ENCODE measurements at places on chromosomes 11 and 22.

GRCh38 chr11:75014129-75014528 lies 25.4 kb downstream of the NEU3 start:
- no peak for DNase-seq

DNA sequence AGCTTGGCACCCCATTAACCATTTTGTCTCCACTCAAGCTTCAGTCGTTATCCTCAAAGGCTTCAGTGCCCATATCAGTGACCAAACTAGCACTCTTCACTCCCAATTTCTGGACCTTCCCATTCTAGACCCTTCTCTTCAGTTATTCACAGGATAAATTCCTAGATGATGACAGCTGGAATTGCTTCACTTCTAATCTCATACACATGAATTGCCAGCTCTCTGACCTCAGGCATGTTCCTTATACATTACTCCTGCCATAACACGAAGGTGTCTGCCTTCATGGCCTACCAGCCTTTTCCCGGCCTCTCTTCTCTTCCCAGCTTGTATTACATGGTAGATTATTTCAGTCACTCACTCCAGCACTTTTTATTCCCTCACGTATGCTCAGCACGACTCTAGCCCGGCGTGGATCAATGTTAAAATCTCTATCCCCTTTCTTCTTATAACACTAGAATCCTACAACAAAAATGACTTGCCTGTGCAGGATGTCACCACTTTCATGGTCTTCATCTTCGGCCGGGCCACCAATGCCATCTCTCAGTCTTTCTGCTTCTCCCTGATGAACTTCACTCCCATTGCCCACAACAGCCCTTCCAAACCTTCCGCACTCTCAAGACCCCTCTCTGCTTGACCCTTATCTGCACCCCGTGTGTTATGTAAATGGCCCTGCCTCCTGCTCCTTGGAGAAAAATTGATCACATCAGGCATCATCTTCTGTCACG lies 36.9 kb downstream of the EIF3F start:
- DNase-seq = no peak

- no peak for DNase-seq
Observed at GRCh38 chr11:13638422-13638821, 30.0 kb upstream of the FAR1 start.

DNA sequence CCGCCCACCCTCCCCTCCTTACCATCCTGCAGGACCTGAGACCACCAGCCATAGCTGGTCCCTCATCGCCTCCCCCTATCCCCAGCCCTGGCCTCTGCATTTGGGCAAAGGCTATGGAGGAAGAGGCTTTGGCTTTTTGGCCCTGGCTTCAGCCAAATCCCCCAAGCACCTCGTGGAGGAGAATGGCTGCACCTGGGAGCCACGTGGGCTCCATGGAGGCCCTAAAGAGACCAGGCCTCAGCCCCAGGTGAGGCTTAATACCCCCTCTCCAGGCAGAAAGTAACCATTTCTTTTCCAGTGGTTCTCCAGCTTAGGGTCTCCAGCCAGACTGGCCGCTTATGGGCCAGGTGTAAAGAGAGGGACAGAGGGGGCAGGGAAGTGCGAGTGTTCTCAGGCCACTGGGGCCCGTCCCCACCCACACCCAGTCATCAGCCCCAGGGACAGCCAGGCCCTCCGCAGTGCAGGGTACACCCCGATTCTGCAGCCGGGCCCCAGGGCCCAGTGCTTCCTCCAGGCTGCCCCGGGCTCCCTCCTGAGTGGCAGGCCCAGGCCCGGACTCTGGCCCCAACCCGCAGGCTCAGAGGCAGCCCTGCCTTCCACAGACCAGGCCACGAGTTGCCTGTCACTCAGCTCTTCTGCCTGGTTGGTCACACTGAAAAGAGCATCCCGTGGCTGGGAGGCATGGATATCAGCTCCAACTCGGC lies 26.4 kb downstream of the CDKN1C start:
- DNase-seq = no peak

- DNase-seq = no peak
Observed at GRCh38 chr22:39244136-39244495, 666 bp downstream of the PDGFB start.

- no peak for DNase-seq
Observed at GRCh38 chr11:119673052-119673758, 55.8 kb downstream of the NECTIN1 start.

DNA sequence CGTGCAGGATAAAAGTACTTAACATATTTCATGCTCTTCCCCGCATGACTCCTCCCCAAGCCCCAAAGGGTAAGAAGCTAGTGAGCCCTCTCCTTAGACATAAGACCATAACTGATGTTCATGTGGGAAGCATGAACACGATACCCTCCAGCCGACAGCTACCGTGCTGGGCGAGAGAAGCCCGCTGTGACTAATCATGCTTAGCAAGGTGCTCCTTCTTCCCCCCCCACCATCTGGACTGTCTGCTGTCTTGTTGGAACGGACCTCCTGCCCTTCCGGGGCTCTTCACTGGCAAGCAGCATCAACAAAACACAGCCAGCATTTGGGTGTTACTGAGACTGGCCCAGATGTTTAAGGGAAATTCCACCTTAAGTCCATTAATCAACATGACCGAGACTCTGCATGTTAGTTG lies 200.6 kb downstream of the DBX1 start:
- DNase-seq = no peak

DNA sequence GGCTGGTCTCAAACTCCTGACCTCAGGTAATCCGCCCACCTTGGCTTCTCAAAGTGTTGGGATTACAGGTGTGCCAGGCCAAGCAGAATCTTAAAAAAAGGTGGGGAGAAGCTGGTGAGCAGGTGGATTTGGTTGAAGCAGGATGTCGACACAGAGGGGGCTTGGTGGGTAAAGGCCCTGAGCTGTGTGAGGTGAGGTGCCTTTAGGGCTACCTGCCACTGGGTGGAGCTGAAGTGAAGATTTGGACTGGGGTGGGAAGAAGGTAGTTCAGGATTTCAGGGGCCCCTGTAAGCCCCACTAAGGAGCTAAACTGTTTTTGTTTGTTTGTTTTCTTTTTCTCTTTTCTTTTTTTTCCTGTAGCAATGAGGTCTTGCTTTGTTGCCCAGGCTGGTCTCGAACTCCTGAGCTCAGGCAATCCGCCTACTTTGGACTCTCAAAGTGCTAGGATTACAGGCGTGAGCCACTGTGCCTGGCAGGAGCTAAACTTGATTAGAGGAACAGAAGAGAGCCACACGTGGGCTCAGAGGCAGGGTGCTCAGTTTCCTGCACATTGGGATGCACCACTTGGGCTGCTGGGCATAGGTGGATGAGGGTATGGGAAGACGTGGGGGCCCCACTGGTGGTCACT lies 6.0 kb downstream of the P2RX6 start:
- DNase-seq = peak; percentile 59

DNA sequence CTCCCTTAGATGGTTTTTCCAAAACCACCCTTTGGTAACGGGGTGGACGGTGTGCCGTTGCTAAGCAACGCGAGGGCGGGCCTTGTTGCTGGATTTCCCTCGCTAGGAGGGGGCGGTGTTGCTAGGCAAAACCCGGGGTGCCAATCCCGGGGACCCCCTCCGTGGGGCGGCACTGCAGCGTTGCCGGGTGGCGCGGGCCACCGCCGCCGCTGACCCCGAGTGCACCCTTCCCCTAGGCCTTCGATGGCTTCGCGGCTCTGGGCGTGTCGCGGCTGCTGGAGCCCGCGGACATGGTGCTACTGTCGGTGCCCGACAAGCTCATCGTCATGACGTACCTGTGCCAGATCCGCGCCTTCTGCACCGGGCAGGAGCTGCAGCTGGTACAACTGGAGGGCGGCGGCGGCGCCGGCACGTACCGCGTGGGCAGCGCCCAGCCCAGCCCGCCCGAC lies 8.9 kb downstream of the EHBP1L1 start:
- no peak for DNase-seq

GRCh38 chr11:123273616-123274015 lies 78.6 kb upstream of the CLMP start:
- no peak for DNase-seq

GRCh38 chr22:29146771-29147170 lies 58.9 kb upstream of the EMID1 start:
- DNase-seq = no peak
